SK-N-SH (cell line): ENCODE measurements at places on chromosomes 5 and 9.

DNA sequence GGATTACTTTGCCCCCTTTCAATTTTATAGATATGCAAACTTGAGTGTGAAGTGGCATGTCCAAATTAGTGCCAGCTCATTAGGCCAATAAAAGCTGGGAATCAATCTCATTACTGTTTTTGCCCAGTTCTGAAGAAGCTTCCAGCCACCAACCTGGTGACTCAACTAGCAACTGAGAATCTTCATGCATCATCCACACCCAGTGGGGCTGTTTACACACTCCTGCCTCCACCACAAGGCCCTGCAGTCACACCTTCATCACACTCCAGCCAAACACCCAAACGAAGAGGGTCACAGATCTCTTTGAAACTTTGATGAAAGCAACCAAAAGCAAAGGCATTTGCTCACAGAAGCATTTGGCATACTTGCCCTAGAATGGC lies 41.3 kb upstream of the S1PR3 start:
- DNase-seq: no peak

DNA sequence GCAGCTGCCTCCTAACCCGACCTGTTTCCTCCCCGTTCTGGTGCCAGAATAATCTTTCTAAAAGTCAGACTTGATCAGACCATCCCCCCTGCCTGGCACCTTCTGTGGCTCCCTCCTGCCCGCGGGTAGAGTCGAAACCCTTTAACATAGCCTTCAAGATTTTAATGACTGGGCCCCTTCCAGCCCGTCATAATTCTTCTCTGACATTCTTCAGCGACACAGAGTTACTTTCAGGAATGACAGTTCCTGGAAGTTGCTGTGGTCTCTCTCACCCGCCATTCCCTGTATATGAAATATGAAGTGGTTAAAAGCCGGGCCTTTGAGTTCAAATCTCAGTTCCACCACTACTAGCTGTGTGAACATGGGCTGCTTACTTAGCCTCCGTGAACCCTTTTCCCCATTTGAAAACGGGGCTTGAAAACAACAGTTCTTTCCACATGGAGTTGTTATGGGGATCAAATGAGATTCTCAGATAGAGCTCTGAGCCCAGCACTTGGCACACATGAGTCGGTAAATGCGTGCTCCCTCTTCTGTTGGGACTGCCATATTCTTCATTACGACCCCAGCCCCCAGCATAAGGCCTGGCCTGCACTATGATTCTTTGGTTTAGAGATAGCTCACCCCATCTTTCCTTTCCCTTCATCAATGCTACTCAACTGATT lies 737 bp downstream of the NANS start:
- DNase-seq: no peak

DNA sequence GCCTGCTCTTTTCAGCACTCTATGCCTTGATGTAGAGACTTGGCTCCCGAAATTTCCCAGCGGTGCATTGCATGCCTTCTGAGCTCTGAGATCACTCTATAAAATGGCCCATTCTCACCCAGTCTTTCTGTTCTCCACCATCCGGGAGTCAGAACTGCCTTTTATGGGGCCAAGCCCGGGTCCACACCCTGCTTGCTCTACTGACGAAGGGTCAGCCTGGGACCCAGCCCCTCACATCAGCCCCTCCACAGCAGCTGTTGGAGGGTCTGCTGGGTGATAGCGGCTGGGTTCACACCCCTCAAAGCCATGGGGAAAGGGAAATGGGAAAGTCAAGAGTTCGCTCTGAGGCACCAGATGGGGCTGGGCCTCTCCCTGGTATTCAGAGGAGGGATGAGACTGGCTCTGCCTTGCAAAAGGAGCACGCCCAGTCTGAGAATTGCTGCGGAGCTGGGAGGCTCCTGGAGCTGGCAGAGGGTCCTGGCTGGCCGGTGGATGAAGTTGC lies 66.0 kb upstream of the ORM1 start:
- DNase-seq: no peak

DNA sequence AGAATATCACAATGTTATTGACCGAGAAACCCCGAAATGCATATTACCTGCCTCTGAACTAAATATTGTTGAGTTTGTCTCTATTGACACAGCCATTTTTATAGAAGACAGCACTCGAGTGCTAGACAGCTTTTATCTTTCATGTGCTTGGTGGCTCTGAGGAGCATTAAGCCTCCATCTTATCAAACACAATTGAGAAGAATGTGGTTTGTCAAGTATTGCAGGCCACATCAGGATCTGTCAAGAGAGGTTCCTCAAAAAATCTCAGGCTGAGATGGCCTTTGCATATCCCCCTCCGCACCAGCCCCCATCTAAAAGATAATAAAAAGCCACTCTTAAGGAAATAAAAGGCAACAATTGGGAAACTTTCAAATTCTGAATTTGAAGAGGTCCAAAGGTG lies 284.8 kb downstream of the DENND1A start:
- DNase-seq: no peak

DNA sequence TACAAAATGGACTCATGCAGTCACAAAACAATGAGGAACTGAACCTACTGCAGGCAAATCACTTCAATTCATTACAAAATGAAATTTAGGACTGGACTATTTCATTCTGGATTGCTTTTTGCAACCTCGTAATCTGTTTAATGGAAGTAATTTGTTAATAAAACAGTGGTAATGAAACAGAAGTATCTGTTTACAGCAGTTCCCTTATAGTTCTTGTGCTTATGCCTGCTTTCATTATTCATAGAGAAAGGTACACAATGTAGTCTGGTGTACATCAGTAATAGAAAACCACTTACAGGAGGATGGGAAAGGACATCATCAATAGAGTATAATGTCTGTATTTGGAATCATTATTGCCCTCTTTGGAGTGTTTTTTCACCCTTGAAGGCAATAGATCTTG lies 389.2 kb upstream of the NUDT12 start:
- no peak for DNase-seq

GRCh38 chr5:80008995-80009765 lies 18.1 kb upstream of the MTX3 start:
- DNase-seq: no peak

GRCh38 chr5:58708456-58708855 lies 125.6 kb downstream of the RAB3C start:
- DNase-seq: no peak

DNA sequence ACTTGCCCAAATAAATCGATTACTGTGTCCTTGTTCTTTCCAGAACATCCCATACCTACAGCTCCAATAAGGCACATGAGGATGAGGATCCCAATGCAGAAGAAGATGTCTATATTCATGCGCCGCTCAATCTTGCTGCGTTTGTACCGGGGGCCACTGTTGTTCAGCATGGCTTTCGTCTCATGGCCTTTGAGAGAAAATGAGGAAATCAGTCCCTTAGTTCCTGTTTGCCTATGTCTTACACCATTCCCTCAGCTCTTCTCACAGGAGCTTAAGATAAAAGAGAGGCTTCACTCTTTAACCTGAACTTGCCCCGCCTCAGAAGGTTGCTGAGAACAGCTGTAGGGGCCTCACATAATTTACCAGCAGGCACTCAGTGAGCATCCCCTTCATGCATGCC lies 211.6 kb downstream of the ATP10B start:
- no peak for DNase-seq

- no peak for DNase-seq
Observed at GRCh38 chr5:73971326-73971725, 345.3 kb downstream of the ARHGEF28 start.

DNA sequence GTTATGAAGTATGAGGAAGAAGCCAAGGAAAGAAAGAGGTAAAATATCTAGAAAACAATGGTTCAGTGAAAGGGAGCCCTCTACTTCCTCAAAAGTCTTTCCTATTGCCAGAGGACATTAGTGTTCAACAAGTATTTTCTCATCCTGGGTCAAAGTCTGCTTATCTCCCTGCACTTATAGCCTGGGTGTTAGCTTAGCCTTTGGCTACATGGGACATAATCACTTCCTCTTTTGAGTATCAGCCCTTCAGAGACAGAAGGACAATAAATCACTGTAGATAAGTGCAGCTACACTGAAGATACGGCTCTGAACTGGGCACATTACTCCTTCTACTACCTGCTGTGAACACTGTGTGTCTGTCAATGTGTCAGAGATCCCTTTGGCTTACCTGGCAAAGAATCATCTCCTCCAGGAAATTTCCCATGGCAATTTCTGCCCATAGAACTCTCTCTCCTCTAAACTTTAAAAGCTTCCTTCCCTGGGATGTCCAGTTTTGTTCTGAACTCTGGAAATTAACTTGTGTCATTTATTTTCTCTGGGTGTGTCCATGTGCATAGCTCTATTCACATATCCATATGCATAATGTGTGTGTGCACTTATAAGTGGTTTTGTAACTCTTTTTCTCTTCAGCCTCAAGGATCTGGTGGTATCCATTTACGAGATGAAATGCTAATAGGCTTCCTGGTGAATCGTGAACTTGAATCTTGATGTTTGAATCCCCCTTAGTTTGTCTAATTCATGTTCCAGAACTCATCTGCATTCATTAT lies 30.0 kb upstream of the RECK start:
- no peak for DNase-seq

DNA sequence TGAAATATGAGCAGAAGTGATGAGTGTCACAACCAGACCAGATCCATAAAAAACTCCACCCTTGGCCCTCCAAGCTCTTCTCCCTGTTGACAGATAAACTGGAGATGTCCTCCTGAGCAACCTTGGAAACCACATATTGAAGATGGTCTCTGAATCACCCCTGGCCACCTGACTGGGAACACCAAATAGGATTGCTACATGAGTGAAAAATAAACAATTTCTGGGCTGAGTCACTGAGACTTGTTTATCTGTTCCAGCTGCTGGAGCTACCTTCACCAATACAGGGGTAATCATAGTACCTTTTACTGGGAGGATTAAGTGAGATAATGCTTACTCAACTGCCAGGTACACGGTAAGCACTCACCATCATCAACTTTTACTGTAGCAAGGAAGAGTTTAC lies 53.3 kb downstream of the PCA3 start:
- no peak for DNase-seq

- no peak for DNase-seq
Observed at GRCh38 chr9:134627417-134628353, 13.9 kb upstream of the COL5A1 start.

- no peak for DNase-seq
Observed at GRCh38 chr5:16740066-16740810, 123.4 kb upstream of the RETREG1 start.

GRCh38 chr5:2291146-2291840 lies 408.6 kb upstream of the IRX4 start:
- no peak for DNase-seq

GRCh38 chr9:135254176-135255032 lies 166.9 kb downstream of the OLFM1 start:
- no peak for DNase-seq

DNA sequence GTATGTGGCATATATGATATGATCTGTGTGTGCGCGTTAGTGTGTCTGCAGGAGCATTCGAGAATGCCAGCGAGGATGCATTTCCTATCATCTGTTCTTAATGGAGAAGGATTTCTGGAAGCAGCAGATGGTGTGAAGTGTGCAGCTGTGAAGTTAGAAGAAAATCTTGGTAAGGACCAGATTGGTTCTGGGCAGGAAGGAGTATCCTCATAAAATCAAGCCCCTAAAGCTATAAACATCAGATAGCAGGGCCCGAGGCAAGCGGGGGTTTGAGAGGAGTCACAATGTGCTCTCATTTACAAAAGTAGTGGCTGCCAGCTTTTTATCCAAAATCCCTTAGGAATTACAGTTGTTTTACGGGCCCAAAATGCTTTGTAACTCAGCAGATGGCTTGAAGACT lies 40.0 kb downstream of the DAPK1 start:
- no peak for DNase-seq

DNA sequence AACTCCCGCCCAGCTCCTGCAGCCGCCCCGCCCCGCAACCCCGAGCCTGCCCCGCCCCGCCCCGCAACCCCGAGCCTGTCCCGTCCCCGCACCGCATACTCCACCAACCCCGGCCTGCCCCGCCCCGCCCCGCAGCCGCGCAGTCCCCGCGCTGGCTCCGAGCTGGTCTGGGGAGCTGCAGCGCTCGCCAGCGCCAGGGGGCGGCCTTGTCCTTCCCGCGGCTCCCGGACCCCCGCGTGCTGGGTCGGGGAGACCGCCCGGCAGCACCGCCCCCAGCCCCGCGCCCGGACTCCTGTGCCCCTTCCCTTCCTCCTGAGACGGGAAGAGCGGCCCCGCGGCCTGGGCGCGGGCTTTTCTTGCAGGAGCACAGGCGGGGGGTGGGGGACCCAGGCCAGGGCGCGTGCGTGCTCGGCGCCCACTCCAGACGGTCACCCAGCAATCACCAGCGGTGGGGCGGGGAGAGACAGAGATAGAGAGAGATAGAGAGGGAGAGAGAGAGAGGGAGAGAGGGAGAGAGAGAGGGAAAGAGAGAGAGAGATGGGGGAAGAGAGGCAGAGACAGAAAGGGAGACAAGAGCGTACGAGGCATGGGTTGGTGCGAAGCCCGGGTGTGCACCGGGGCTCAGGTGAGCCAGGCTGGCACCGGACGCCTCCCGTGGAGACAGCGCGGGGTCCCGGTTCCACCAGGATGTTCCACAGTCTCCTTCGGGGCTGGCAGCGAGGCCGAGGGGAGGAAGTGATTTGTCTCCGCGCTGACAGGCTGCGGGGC lies 14.7 kb upstream of the TMEM250 start:
- peak; percentile 93 for DNase-seq

DNA sequence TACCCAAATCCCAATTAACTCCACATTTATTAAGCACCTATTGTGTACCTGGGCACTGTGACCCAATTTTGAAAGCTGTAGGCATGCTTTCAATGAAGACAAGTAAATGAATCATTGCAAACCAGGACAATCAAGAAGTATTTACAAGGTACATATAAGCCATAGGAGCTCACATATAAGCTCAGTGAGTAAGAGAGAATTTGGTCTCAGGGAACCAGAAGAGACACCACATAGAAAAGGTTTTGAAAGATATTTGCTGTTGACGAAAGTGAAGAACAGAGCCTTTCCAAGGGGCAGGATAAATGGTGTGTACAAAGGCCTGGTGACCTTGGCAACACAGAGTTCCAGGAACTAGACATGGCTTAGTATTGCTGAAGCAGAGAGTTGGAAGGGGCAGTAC lies 187.6 kb downstream of the CD180 start:
- no peak for DNase-seq

DNA sequence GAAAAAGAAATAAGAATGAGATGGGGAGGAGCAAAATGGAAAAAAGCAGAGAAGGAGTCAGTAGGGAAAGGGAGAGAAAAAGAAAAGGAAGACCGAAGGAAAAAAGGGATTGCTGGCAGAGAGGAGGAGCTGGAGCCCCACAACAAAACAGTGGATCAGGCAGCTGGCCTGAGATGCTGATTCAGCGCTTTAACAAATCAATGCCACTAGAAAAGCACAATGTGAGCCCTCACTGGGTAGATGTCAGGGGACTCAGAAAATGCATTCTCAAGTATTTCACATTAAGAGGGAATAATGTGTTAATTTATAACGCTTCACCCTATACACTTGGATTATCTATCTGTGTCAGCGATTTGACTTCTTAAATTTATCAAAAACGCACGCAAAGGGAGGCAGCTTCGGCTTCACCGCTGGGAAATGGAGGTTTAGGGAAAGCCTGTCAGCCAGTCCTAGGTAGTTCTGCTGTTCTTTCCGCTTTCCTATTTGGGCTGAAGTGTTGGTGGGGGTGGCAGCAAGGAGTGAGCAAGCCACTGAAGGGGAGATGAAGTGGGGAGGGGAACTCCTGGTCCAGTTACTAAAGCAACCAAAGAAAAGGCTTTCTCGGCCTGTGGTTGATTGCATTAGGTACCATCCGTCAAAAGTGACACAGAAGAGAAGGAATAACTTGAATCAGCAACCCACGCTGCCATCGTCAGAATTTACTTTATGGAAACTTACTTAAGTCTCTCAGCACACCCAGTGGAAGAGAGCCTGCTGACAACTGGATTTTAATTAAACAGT lies 161.6 kb downstream of the BNC2 start:
- no peak for DNase-seq

- no peak for DNase-seq
Observed at GRCh38 chr5:84634256-84634655, 249.6 kb upstream of the EDIL3 start.

GRCh38 chr9:89878687-89879086 lies 273.9 kb downstream of the GADD45G start:
- DNase-seq: peak; percentile 49
